Naive B cell (primary cell): ENCODE measurements at places on chromosomes 3 and 15. TPM values are rescaled to one million over a fixed set of nuclear protein-coding genes. Genes with fewer than 3 reads are reported as not detected.

PLSCR4 gene
- not detected for polyA plus RNA-seq

MYRIP gene
- polyA plus RNA-seq = not detected

ADAMTS17 gene
- polyA plus RNA-seq = not detected

ST3GAL6 gene
- polyA plus RNA-seq = 0.42 TPM

CHCHD6 gene
- polyA plus RNA-seq = 13.4 TPM

MEX3B gene
- polyA plus RNA-seq = not detected
